ENCODE measurements at places on chromosomes 16 and 17.

DNA sequence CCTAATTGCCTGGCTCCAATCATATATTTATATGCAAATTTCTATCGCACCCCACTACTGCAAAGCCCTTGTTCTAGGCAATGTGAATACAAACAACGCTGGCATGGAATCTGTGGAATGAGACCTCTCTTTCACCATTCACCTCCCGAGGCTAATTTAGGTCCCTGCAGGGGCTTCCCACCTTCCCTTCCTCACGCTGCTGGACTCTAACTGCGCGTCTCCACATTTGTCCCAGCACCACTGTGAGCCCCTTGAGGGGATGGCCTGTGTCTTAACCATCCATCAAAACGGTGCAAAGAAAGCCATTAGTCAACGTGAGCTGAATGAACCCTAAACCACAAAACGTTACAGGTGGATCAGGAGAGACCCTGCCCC is 1.6 kb downstream of the TMEM114 start:
- no peak for DNase-seq

GRCh38 chr16:75307506-75307905 is 56.1 kb upstream of the BCAR1 start:
- DNase-seq = no peak

- no peak for DNase-seq
Measured at GRCh38 chr16:80894091-80894490, 89.7 kb upstream of the CDYL2 start.

DNA sequence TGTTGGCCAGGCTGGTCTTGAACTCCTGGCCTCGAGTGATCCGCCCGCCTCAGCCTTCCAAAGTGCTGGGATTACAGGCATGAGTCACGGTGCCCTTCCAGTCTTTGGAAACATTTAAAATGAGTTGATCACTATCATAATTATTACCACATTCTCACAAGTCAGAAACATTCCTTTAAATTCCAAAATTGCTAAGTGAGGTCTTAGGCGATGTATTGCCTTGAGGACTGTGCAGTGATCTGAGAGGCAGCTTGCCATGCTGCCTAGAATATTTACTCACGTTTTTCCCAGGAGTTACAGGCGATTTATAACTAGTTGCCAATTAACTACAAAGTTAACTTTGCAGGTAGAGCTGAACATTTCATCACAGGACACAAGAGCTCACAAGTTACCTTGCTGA is 5.7 kb upstream of the ATXN1L start:
- DNase-seq = no peak

DNA sequence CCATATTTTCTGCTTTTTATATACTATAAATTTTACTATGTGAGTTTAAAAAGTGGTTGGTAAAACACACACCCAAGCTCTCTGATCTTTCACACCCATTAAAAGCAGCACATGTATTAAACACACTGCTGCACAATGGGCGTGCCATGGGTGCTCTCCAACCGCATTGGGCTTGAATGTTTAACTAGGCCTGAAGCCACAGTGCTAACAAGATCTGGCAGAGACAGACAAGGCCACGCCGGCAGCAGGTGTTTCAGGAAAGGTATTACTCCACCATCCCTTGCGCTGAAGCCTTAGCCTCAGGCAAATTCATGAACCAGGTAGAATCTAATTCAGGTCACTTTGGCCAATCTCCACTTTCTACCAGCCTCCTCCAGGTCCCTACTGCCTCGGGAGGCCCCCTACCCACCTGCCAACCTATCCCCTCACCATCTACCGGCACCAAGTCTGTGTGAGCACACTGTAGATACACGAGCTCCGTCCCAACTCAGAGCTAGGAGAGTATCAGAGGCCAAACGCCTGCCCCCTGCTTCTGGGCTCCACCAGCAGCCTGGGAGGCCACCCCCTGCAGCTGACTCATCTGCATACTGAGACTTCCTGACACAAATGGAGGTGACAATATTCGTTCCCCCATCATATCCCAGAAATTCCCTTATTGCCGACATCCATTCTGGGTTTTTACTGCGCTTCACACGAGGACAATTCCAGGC is 95.0 kb downstream of the ADCY9 start:
- no peak for DNase-seq

DNA sequence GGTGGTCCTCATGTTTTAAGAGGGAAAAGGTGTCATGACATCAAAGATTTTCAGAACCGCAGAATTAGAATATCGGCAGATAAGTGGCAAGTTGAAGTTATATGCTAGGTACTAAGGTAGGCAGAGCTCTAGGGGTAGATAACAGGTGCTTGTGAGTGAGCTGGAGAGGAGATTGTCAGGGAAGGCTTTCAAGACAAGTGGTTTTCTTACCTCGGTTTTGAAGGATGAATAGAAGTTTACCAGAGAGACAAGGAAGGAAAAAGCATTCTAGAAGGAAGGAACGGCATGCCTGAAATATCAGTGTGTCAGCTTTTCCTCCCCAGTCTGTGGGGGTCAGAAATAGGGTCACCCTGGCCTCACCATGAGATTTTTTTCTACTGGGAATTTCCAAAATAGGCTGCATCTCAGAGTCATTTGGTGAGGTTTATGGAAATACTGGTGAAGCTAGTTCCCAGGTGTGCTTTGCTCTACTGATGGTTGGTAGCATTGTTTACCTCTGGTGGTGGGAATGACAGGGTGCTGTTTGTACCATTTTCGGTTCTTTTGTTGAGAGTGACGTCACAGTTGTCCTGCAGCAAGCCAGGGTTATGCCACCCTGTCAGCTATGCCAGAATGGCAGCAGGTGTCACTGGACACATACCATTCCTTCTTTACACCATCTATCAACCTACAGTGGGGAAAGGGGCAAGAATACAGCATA is 112.5 kb downstream of the MSI2 start:
- no peak for DNase-seq

DNA sequence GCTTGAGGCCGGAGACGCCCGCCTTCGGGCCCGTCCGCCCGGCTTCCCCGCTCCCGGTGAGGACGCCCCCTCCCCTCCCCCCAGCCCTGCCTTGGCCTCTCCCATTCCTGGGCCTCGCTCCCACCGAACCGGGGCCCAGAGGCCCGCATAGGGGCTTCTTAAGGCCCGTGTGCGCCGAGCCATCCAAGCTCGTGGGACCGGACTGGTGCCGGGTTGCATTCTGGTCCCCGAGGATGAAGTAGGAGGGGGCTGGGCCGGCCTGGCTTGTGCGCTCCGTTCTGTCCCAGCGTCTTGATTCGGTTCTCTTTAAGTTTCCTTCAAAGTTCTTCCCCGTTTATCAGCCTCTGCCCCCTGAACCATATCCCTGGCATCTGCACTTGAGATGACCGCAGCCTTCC is 488 bp downstream of the SENP3 start:
- DNase-seq = no peak

DNA sequence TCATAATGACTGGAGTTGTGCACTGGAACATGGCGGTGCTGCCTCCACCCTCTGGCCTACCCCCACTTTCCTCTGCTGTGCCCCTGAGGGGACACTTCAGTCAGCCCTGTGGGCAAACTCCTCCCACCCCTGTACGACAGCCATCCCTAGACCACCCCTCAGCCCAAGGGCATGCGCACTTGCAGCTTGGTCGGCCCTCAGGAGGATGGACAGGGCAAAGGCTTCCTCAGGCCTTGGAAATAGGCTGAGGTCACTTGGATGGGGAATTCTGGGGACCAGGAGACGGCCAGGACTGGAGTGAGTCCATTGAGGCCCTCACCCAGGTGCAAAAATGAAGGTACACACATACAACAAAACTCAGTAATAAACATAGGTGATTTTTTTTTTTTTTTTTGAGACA is 41.0 kb downstream of the FZD2 start:
- no peak for DNase-seq

GRCh38 chr17:1108478-1108764 is 71.4 kb downstream of the ABR start:
- DNase-seq = no peak

DNA sequence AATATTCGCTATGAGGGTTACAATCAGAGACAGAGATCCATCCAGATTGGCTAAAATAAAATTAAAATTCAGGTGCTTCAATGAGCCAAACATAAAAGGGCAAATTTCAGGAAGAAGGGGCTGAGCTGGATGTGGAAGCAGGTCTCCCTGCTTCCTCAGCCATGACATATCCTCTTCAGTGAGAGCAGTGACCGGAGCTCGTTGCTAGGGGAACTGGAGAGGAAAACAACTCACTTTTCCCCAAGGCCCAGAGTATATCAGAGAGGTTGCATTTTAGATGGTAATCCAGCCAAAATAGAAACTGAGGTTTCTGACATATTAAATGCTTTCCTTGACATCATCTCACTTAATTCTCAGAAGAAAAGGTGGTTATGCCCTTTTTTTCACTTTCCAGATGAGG is 503.5 kb downstream of the HS3ST4 start:
- no peak for DNase-seq

GRCh38 chr17:37295888-37296287 is 79.9 kb upstream of the C17orf78 start:
- no peak for DNase-seq

DNA sequence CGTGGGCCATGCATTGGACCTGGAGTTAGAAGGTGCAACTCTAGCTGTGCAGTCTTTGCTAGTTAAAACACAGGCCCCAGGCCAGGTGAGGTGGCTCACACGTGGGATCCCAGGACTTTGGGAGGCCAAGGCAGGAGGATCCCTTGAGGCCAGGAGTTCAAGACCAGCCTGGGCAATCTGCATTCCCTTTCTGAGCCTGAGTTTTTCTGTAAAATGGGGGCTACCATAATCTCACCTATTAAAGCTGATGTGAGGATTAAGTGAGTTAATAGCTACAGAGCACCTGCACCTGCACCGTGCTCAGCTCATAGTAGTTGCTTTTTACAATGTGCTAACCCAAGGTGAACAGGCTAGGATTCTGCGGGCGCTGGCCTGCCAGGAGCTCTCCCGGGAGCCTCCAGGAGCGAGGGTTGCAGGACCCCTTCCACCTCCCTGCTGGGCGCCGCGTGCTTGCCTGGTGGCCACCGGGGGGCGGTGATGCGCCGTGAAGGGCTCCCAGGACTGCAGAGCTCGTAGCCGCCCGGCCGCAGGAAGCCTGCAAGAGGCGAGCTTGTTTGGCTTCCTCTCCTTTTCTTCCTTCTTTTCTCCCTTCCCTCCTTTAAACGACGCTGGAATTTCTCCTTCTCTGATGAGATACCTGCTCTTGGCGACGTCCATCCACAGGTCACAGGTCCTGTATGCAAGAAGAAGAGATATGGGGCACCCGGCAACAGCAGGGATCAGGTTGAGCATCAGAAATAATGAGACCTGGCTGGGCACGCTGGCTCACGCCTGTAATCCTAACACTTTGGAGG is 51.3 kb downstream of the ZFP90 start:
- DNase-seq = peak; percentile 72

GRCh38 chr16:78889346-78889745 is 711.2 kb downstream of the MAF start:
- no peak for DNase-seq

- no peak for DNase-seq
Measured at GRCh38 chr16:49632086-49632794, 223.7 kb downstream of the ZNF423 start.

DNA sequence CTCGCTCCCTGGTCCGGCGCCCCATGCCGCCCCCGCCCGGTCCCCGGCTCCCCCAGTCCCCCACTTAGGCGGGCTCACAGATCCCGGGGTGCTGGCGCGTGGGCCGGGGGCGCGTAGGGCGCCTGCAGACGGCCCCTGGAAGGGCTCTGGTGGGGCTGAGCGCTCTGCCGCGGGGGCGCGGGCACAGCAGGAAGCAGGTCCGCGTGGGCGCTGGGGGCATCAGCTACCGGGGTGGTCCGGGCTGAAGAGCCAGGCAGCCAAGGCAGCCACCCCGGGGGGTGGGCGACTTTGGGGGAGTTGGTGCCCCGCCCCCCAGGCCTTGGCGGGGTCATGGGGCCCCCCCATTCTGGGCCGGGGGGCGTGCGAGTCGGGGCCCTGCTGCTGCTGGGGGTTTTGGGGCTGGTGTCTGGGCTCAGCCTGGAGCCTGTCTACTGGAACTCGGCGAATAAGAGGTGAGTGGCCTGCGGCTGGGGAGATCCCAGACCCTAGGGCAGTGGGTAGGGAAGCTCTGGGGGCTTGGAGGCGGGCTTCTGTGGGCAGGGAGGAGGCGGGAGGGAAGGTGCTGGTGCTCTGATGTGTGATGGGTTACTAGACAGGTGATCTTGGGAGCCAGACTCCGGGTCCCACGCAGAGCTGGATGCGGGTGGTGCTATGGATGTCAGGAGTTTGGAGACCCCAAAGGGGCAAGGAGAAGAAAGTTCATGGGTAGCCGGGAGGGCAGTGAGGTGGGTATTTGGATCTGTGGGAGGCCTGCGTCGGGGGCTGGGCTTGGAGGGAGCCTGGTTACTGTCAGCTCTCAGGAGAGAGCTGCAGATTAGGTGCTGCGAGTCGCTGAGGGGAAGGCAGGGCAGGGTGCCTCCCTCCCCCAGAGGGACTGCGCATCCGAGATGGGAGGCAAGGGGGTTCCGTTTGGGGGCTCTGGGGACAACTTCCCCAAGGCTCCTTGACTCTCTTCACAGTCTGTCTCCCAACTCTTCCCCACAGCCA is 560 bp downstream of the EFNB3 start:
- no peak for DNase-seq

GRCh38 chr16:86067936-86068335 is 169.0 kb downstream of the IRF8 start:
- DNase-seq = no peak

DNA sequence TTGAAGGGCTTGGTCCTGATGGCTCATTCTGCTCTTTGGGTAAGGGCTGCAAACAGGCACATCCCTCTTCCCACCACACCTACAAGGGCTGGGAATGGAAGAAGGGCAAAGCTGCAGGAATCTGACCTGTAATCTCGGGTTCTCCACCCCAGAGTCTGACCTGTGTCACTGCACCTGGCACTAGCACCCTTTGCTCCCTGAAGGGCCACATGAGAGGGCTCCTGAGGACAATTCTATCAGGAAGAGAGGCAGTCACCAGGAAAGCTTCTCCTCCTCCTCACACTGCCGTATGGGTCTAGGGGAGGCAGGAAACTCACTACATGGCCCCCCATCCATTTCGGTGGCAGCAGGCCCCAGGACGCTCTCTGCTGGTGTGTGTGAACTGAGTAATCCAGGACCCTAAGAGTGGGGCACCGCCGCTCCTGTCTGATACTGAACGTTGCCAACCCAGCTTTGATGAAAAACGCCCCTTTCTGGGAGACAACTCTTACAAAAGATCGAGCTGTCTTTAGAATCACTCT is 26.4 kb downstream of the TTLL6 start:
- DNase-seq = no peak

- peak; percentile 70 for DNase-seq
Measured at GRCh38 chr16:57807968-57808528, 5.8 kb upstream of the KIFC3 start.

DNA sequence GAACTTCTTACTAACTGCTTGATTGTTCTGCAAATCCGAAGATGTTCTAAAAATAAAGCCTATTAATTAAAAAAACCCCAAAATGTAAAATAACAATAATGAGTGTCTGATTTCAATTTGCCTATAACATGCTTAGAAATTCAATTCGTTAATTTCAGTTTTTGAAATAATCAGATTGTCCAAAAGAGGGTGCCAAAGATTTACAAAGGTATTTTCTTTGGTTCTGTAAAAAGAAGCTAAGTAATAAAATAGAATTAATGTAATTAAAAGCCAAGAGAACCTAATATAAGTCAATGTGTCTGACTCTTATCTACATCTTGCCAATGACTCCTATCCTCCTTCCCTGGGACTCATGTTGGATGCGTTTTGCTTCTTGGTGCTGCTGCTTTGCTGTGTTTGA is 75.0 kb upstream of the CPHXL start:
- no peak for DNase-seq

- no peak for DNase-seq
Measured at GRCh38 chr16:24511174-24511573, 28.2 kb upstream of the RBBP6 start.

Measured in BE2C (cell line).